ENCODE measurements at places on chromosomes 7 and 10. TPM values are rescaled to one million over a fixed set of nuclear protein-coding genes. Genes with fewer than 3 reads are reported as not detected.

Gene NEUROG3
- polyA plus RNA-seq, result not detected

Gene CALHM1
- polyA plus RNA-seq, result 0.09 TPM

Gene ALOX5
- polyA plus RNA-seq, result 5.5 TPM

- no peak for DNase-seq
Measured at GRCh38 chr10:102504179-102504975, 605 bp downstream of the SUFU start.

GRCh38 chr7:68813551-68814080 lies 784.7 kb upstream of the AUTS2 start:
- DNase-seq, result no peak

- DNase-seq, result no peak
Measured at GRCh38 chr10:68864611-68865010, 36.5 kb upstream of the DDX50 start.

Gene MARVELD1
- polyA plus RNA-seq, result 49.7 TPM

GRCh38 chr7:25496476-25497368 lies 268.4 kb upstream of the NPVF start:
- no peak for DNase-seq

Gene CRYGN
- polyA plus RNA-seq, result 1.8 TPM

DNA sequence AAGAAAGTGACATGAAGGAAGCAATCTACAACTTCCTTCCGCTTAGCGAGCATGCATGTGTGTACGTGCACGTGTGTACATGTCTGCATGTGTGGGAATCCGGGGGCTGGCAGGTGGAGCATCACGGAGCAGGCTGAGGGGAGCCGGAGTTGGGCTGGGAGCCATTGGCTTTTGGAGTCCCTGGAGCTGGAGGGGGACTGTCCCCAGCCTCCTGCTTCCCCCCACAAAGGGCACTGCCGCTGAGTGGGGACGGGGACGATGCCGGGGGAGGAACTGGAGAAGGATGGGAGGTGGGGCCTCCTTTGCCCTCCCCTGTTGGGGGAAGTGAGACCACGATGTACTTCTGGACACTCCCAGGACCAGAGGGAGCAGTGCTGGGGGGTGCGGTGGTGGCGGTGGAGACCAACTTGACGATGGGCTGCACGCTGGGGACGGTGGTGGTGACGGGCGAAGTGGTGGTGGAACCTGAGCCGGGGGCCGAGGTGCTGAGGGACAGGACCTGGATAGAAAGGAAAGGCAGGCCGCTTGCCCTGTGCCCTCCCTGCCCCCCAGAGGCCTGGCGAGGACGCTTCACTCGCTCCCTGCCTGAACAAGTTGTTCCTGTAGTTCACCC lies 5.8 kb downstream of the AP4M1 start:
- DNase-seq, result no peak

Gene CAMK2B
- polyA plus RNA-seq, result 2.1 TPM

Gene GBX1
- polyA plus RNA-seq, result 0.13 TPM

Gene LDB3
- 0.96 TPM for polyA plus RNA-seq

DNA sequence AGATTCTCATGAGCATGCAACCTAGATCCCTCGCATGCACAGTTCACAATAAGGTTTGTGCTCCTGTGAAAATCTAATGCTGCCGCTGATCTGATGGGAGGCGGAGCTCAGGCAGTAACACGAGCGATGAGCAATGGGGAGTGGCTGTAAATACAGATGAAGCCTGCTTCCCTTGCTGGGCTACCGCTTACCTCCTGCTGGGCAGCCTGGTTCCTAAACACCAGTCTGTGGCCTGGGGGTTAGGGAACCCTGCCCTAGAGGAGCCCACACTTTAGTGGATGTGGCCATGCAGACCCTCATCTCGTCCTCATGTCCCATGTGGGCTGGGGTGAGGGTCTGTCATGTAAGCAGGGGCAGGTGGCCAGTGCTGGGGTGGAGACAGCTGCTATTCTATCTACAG lies 417.6 kb downstream of the GLRX3 start:
- DNase-seq, result no peak

GRCh38 chr10:13503745-13504463 lies 24.9 kb downstream of the BEND7 start:
- no peak for DNase-seq

- DNase-seq, result no peak
Measured at GRCh38 chr10:60878224-60878623, 65.8 kb downstream of the RHOBTB1 start.
